ENCODE measurements at places on chromosomes 2 and 18. TPM values are rescaled to one million over a fixed set of nuclear protein-coding genes. Genes with fewer than 3 reads are reported as not detected.

DNA sequence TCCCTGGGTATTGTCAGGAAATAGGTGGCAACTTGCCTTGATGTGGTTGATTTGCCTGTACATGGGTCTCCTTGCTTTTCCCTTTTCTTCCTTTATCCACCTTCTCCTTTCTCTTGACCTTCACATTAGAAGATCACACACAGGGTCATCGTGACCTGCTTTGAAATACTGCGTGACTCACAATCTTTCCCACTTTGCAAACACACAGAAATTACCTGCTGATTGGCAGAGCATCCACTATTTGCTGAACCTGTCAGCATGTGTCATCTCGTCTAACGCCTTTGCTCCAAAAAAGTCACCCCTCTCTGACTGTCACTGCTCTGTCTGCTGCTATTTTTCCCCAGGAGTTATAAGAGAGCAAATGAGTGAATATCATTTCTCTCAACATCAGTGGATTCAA lies 60.8 kb downstream of the MYO3B start:
- DNase-seq = no peak

- no peak for DNase-seq
These were observed 210.7 kb downstream of the KLHL29 start for GRCh38 chr2:23595601-23596251.

PIGN gene
- 21.0 TPM for total RNA-seq

DNA sequence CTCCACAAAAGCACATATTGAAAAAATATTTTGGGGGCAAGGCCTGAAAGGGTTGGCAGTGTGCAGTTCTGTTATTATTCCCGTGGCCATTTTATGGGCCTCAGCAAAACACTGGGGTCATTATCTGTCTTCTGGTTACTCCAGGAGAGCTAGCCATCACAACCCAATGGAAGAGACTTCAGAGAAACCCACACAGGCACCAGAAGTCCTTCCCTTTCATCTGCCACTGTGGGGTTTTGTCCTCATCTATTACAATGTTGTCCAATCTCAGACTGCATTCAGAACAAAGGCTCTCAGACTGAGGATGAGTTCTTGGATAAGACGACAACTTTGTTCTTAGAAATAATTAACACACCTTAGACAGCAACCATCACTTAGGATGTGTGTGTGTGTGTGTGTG lies 98.4 kb downstream of the PIEZO2 start:
- no peak for DNase-seq

- DNase-seq = peak; percentile 45
These were observed 17.2 kb downstream of the MAL start for GRCh38 chr2:95042472-95043271.

DNA sequence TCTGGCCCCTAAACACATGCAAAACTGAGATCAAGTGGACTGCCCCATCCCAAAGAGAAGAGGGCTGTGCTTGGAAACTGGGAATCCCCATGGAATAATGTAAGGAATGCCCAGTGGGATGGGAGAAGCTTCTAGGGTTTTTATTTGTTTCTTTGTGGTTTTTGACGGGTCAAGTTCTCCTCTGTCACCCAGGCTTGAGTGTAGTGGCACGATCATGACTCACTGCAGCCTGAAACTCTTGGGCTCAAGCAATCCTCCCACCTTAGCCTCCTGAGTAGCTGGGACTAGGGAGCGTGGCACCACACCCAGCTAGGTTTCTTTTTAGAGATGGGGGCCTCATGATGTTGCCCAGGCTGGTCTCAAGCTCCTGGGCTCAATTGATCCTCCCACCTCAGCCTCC lies 101.7 kb upstream of the ZSWIM2 start:
- DNase-seq = no peak

DNA sequence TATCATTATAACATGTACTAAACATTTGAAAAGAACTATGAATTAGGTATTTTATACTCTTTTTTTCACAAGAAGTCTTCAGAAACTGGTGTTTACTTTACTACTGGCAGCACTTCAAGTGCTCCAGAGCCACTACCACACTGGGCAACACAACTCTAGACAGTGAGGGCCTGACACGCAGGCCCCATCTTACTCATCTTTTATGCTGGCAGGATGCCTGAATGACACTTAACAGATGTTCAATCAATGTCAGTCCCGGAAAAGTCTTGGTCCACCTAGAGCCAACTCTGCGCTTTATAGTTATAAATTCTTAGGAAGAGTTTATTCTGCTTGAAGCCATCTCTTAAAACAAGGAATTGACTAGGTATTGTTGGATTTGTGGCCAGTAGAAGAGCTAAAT lies 8.7 kb upstream of the WIPF1 start:
- DNase-seq = no peak

SPEG gene
- total RNA-seq = 119 TPM

GRCh38 chr2:223835701-223836532 lies 1.5 kb downstream of the AP1S3 start:
- DNase-seq = no peak

GRCh38 chr2:56534321-56534720 lies 350.5 kb downstream of the CCDC85A start:
- DNase-seq = no peak
